Gastrocnemius medialis (tissue), 4 donors: ENCODE measurements at places on chromosomes 5 and 9.

GRCh38 chr9:36023260-36024048 is 13.3 kb upstream of the RECK start:
- peak; percentile 36 for DNase-seq

DNA sequence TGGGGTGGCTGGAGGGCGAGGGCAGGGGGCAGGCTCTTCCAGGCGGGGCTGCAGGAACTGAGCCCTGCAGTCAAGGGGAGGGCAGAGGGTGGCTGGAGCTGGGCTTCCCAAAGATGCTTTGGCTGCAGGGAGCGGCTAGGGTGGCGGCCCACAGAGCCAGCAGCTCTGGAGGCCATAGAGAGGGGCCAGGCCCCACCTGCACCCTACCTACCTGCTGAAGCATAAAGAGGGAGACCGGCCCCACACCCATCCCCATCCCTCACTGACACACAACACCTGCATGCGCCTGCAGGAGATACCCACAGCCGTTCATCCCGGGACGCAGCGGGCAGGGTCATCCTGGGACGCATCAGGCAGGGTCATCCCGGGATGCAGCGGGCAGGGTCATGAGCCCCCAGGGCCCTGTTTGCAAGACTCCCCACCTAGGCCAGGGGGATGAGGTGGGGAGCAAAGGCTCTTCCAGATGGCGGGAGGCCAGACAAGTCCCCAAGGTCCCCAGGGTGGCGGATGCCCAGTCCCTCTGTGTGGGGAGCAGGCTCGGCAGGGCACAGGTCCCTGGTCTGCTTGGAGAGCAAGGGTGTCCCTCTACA is 39.8 kb upstream of the NOTCH1 start:
- no peak for DNase-seq

GRCh38 chr5:156191547-156191946 is 135.4 kb upstream of the SGCD start:
- DNase-seq: no peak

DNA sequence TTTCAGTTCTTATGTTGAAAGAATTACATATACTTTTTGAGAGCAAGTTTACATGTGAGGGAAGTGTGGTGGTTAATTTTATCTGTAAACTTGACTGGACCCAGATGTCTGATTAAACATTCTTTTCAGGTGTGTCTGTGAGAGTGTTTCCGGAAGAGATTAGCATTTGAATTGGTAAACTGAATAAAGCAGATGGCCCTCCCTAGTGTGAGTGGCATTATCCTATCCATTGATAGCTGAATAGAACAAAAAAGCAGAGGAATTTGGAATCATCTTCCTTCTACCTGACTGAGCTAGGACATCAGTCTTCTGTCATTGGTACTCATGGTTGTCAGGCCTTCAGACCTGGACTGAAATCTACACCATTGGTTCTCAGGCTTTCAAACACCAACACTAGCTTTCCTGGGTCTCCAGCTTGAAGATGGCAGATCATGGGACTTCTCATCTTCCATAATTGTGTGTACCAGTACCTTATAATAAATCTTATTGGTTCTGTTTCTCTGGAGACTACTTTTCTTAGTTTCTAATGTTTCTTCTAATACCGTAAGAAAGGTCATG is 36.6 kb downstream of the NREP start:
- no peak for DNase-seq

DNA sequence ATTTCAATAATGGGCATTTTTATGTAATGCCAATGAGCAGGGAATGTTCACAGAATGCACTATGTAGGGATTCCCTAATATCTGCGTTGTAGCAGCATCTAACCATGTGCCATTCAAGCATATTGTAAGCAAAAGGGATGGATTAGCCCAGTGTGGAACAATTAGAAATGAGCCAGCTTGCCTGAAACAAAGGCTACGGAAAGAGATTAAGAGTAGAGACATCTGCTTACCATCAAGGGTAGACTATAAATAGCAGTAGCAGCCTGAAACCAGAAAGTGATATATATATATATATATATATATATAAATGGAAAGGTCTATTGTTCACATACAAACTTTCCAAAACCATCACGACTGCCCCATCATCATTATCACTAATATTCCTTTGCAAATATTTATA is 31.9 kb upstream of the CEP120 start:
- no peak for DNase-seq
